Activated T-helper 1 cell treated with anti-CD3 and anti-CD28 coated beads, Interleukin-12 subunit alpha, Interleukin-12 subunit beta, Interleukin-2, Interleukin-4 antibody, amounts not matched to agents 30 ng/mL and 10 ng/mL and 1 ng/mL, durations not matched to agents 14 hours and 24 hours and 36 hours (primary cell): ENCODE measurements at places on chromosomes 2 and 18. TPM values are rescaled to one million over a fixed set of nuclear protein-coding genes. Genes with fewer than 3 reads are reported as not detected.

Gene FASTKD1
- 50.3 and 50.4 TPM in 2 replicates for total RNA-seq

Gene EGR4
- 1.9 TPM in 2 replicates for total RNA-seq

Gene GLB1L
- 4.6 and 4.9 TPM in 2 replicates for total RNA-seq

Gene CRYBA2
- total RNA-seq = 0.36 TPM in 1 of 2 replicates, not detected in the other

Gene MOGAT1
- not detected in 2 replicates for total RNA-seq

Gene FRZB
- total RNA-seq = not detected in 2 replicates

Gene CCDC121
- 0.66 and 1.3 TPM in 2 replicates for total RNA-seq

Gene PROKR1
- not detected in 2 replicates for total RNA-seq

Gene EML4
- total RNA-seq = 56.7 and 58.9 TPM in 2 replicates

Gene ELAC1
- 6.7 and 7.7 TPM in 2 replicates for total RNA-seq

DNA sequence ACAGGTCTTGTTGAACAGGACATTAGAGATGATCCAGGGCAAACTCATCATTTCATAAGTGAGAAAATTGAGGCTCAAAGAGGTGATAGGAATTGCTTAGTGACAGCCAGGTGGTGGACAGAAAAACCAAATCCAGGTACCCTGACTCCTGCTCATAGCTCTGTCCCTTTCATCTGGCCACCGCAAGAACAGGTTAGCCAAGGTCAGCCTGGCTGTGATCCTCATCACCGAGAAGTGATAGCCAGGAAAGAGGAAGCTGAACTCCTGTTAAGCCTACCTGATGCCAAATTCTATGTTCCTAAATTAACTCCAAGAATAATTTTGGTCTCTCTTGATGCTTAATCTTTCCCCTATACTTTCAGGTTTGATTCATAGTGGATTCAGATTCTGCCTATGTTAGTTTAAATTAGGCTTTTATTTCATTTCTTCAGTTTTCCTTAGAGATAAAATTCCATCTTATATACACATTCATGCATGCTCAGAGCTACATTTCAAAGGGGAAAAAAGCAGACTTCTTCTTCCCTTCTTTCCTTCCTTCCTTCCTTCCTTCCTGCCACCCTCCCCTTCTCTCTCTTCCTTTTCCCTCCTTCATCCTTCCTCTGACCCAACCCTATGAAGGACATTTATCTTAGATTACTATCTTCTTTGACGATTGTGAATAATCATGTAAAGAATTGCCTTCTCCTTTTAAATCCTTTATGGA is 17.3 kb upstream of the CRIM1 start:
- H3K4me1 ChIP-seq = peaks cover 10% of the 10 kb centered on the region
- H3K27me3 ChIP-seq = peaks cover 8% of the 10 kb centered on the region
- no peaks in the 10 kb centered on the region for H3K36me3 ChIP-seq
- H3K4me3 ChIP-seq = no peak overlapping the region
- H3K27ac ChIP-seq = no peak overlapping the region

GRCh38 chr2:44962176-44962695 is 20.7 kb downstream of the SIX3 start:
- H3K4me3 ChIP-seq = no peak overlapping the region
- H3K27ac ChIP-seq = no peak overlapping the region
- peaks cover 11% of the 10 kb centered on the region for H3K27me3 ChIP-seq
- H3K36me3 ChIP-seq = no peaks in the 10 kb centered on the region
- no peak for DNase-seq

GRCh38 chr2:42769583-42770287 is 5.8 kb upstream of the OXER1 start:
- H3K27ac ChIP-seq = no peak overlapping the region
- no peaks in the 10 kb centered on the region for H3K36me3 ChIP-seq
- no peaks in the 10 kb centered on the region for H3K4me1 ChIP-seq
- peaks cover 2% of the 10 kb centered on the region for H3K27me3 ChIP-seq

DNA sequence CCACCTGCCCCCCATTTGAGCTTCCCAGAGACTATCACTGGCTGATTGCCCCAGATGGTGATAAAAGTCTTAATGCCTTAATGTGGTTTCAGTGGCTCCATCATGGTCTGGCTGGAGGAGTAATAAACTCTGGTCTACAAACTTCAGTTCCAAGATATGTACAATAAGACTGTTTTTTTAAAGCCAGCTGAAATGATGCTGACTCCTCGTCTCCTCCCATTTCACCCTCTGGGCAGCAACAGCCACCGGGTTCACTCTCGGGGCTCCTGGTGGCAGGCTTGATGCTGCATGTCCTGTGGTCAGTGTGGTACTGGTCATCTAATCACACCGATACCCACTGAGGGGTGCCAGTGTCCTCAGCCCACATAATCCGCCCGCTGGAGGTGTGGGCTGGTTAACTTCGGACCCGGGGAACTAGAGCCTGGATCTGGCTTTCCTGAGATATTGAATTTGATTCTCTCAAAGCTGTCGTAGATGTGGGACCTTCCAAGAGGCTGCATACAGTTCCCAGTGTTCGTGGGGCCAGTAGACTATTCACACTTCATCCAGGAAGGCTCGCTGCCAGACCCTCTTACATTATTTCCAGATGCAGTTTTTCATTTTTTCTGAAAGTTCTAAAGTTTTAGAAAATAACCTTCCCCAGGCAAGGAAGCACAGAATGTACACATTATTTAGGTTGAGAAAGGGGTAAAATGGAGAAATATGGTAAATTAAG is 95.3 kb downstream of the GALR1 start:
- H3K36me3 ChIP-seq = no peaks in the 10 kb centered on the region
- no peaks in the 10 kb centered on the region for H3K4me1 ChIP-seq
- H3K4me3 ChIP-seq = no peak overlapping the region
- no peak overlapping the region for H3K27ac ChIP-seq
- DNase-seq = no peak

- H3K27ac ChIP-seq = no peak overlapping the region
- no peak overlapping the region for H3K4me3 ChIP-seq
- H3K36me3 ChIP-seq = no peaks in the 10 kb centered on the region
- no peaks in the 10 kb centered on the region for H3K4me1 ChIP-seq
Measured at GRCh38 chr2:182792441-182792840, 74.0 kb downstream of the FRZB start.

- DNase-seq = no peak
- no peaks in the 10 kb centered on the region for H3K4me1 ChIP-seq
- no peak overlapping the region for H3K27ac ChIP-seq
- no peaks in the 10 kb centered on the region for H3K36me3 ChIP-seq
- H3K27me3 ChIP-seq = no peaks in the 10 kb centered on the region
Measured at GRCh38 chr2:154233231-154233630, 361.5 kb downstream of the GALNT13 start.

DNA sequence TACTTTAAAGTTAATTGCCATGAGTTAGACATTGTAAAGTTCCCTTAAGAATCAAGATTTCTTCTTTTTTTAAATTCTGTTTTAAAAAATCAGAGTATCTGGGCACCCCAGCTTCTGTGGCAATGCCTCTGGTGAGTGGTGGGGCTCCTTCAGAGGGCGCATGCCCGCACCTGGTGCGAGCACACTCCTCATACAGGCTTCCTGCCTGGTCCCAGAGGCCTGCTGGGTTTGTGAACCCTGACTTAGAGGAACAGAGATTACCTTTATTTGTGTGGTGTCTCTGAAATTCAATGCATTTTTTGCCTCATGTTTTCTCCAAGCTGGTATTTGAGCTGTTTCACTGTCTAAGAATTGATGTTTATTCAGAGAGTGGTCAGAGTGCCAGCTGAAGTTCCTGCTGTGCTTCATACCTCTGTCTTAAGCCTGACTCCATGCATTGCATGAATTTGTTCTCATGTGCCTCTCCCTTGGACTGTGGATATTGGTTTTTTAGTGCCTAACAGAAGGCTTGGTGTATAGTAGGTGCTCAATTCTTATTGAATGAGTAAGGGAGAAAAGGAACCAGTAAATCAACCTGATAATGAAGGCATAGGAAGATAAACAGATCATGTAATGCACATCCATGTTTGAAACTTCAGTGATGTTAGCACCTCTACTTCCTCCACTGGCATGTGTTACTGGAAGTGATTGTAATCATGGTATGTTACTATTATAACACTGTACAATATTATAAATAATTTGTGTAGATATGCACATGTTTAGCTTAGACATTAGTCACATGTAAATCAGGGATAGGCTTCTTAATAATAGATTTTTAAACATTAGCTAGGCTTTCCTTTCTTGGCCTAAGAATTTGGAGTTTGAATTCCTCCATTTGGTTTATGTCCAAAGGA is 29.0 kb downstream of the PHLPP1 start:
- no peaks in the 10 kb centered on the region for H3K27me3 ChIP-seq
- no peak for DNase-seq
- no peak overlapping the region for H3K4me3 ChIP-seq
- no peaks in the 10 kb centered on the region for H3K36me3 ChIP-seq
- H3K4me1 ChIP-seq = peaks cover 13% of the 10 kb centered on the region

GRCh38 chr18:80010551-80010906 is 22.2 kb upstream of the TXNL4A start:
- no peaks in the 10 kb centered on the region for H3K4me1 ChIP-seq
- no peaks in the 10 kb centered on the region for H3K27me3 ChIP-seq
- no peaks in the 10 kb centered on the region for H3K36me3 ChIP-seq
- H3K27ac ChIP-seq = no peak overlapping the region
- H3K4me3 ChIP-seq = no peak overlapping the region

DNA sequence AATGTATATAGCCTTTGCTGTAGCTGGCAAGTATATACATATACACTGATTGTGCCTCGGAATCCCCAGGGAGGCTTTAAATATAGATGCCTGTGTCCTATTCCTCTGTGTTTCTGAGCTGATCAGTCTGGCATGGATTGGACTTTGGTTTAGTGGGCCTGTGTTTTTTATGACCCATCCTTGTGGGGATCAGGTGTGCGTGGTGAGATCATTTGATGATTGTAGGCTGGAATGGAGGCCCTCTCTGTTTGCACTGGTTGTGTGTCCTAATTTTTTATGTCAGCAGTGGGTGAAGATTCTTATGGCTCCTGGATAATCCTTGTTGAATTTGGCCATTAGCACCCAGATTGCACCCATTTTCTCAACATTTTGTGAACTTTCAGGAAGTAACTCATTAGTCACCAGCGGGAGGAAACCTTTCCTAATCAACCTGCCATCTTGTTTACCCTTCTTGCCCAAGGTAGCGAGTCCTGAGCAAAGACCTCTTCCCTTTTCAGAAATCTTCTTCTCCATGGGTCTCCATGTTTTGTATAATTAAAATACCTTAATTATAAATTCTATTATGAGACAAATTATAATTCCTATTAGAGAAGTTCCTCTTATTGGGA is 75.8 kb downstream of the UGGT1 start:
- H3K36me3 ChIP-seq = peaks cover 44% of the 10 kb centered on the region
- DNase-seq = no peak
- H3K4me3 ChIP-seq = no peak overlapping the region
- peaks cover 15% of the 10 kb centered on the region for H3K4me1 ChIP-seq

DNA sequence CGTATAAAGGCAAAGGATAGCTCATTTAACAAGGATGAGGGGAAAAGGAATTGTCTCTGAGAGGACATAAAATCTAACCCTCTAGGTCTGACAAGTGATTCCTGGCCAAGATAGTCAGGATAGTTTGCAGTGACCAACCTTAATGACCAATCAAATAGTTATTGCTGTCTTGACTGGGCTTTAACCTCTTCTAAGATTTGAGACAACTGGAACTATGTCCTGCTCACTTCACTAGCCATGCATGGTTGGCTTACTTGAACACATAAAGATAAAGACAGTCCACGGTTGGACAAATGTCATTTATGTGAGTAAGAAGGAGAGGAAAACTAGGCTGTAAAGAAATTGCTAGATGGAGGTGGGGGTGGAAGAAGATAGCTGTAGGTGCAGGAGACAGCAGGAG is 53.8 kb downstream of the SCN1A start:
- H3K4me3 ChIP-seq = no peak overlapping the region
- no peaks in the 10 kb centered on the region for H3K36me3 ChIP-seq
- H3K4me1 ChIP-seq = no peaks in the 10 kb centered on the region
- DNase-seq = no peak
- H3K27ac ChIP-seq = no peak overlapping the region
- no peaks in the 10 kb centered on the region for H3K27me3 ChIP-seq

GRCh38 chr2:238731961-238732360 is 115.9 kb upstream of the TWIST2 start:
- H3K27me3 ChIP-seq = peaks cover 3% of the 10 kb centered on the region
- H3K27ac ChIP-seq = no peak overlapping the region
- no peaks in the 10 kb centered on the region for H3K4me1 ChIP-seq
- no peaks in the 10 kb centered on the region for H3K36me3 ChIP-seq
- H3K4me3 ChIP-seq = no peak overlapping the region

DNA sequence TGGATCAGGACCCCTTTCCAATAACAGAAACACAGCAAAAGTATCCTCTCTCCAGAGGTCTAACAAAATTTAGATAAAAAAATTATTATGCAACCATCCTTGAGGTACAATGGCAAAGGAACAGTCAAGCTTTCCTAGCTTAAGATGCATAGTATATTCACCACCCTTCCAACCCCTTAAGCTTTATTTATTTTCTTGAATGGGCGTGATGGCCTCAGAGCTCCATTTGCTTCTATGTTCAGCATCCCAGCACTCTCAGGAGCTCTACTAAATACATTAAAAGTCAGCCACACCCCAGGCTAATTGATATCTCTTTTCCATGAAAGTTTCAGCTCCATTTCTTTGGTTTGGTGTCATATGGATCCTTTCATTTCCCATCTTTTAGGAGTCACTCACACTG is 1335.2 kb upstream of the ZEB2 start:
- no peaks in the 10 kb centered on the region for H3K27me3 ChIP-seq
- H3K4me3 ChIP-seq = no peak overlapping the region
- no peak for DNase-seq
- H3K4me1 ChIP-seq = no peaks in the 10 kb centered on the region
- H3K36me3 ChIP-seq = no peaks in the 10 kb centered on the region

DNA sequence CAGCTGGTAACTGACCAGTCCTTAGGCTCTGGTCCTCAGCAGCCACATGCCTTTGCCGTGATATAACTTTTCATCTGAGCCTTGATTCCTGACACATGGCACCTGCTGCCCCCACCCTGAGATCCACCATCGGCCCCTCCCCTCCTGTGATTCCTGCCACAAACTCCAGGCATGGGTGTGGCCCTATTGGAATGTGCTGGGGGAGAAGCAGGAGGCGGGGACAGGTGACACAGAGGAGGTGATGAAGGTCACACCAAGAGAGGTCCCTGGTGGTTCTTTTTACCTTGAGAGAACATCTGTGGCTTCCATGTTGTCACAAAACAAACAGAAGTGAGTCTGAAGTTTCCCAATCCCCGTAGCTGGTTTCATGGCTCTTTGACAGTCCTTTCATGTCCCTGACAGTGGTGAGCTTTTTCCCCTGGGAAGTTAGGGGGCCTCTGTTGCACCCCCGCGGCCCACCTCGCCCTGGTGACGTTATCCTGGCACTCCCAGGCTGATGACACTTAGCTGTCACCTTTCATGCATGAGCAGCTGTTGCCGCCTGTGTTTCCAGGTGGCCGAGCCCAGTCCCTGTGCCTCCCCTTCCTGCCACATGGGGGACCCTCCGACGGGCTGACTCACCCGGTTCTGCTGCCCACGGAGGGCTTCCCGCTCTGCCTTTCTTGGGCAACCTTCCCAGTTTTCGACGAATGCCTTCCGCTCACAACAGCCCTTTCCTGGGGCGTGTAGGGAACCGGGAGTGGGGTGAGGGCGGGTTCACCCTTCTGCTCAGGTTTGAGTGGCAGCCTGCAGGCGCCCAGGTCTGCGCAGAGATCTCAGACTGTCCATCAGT is 66.3 kb upstream of the GLI2 start:
- no peaks in the 10 kb centered on the region for H3K36me3 ChIP-seq
- no peak for DNase-seq
- H3K4me3 ChIP-seq = no peak overlapping the region
- no peak overlapping the region for H3K27ac ChIP-seq
- peaks cover 15% of the 10 kb centered on the region for H3K27me3 ChIP-seq
